ENCODE measurements at places on chromosomes 2 and 18.

GRCh38 chr2:165499131-165499530 is 29.6 kb downstream of the CSRNP3 start:
- no peak for DNase-seq

- DNase-seq: no peak
These were observed 38.2 kb downstream of the RTN4 start for GRCh38 chr2:55011831-55012671.

DNA sequence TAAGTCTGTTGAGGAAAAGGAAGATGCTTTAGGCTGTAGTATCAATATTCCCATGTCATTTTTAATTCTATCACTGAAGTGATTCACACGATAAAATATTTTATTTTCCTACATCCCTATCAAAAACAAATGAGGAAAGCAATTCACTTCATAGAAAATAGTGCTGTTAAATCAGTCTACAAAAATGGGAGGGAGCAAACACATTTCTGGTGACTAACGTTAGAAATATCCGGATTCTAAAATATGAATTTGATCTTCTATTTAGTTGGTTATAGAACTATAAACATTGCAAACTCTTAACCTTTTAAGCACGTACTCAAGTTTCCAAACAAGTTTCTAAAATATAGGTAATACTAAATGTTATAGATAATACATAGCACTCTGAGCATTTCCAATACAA is 20.8 kb downstream of the ATF2 start:
- DNase-seq: no peak

DNA sequence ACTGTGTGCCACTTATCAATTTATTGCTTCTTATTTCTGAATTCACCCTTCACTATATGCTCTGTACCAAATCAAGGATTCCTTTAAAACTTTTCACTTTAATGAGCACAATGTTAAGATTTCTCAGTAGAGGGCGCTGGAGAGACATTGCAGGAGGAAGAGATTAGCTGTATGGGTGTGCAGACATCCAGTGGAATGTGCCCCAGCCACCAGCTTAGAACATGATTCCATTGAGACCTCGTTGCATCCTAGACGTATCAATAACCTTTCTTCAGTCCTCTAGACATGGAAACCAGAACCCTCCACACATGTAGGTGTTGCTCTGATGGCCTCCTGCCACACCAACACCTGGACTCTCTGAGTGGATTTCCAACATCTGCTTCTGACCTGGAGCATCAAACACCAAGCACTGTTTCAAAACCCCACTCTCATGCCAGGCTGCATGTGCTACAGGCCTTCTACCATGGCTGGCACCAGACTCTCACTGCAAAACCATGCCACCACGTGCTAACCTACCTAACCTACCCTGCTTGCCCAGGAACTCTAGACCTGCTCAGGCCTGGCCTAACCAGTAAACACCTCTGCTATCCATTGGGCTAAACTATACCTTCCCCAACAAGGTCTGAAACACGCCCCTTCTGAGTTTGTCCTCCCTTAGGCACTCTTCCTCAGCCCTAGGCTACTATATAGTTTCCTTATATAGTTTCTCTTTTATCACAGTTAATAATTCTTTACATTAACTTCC is 633.2 kb upstream of the PKDCC start:
- DNase-seq: no peak

DNA sequence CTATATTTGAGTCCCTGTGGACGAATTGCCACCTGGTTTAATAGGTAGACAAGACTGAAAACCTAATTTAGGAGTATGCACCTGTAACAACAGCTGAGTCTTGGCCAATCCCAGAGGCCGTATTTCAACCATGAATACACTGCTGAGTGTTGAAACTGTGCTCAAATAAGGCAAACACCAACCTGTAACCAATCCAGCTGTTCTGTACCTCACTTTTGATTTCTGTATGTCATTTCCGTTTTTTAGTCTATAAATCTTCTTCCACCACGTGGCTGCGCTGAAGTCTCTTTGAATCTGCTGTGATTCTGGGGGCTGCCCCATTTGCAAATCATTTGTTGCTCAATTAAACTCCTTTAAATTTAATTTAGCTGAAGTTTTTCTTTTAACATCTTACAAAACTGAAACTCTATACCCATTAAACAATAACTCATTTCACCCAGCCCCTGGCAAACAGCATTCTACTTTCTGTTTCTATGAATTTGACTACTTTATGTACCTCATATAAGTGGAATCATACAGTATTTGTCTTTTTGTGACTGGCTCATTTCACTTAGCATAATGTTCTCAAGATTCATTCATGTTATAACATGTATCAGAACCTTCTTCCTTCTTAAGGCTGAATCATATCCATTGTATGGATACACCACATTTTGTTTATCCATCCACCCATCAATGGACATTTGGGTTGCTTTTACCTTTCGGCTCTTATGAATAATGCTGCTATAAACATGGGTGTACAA is 7.5 kb upstream of the YPEL5 start:
- DNase-seq: no peak

DNA sequence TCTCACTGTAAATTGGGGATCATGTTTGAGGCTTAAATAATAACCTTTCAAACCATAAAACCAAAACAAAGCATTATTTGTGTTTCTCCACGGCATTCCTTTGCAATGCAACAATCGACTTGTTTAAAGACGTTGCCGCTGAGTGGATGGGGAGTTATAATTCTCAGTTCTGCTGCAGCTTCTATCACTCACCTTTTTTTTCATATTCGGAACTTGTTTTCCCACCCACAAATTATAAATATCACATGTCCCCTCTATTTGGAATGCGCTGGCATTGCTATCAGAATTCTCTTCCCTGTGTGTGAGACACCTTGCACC is 372.8 kb upstream of the SMIM21 start:
- DNase-seq: no peak

- DNase-seq: no peak
These were observed 302.2 kb upstream of the MAP2 start for GRCh38 chr2:209121691-209122090.

GRCh38 chr2:239239607-239240413 is 161.0 kb downstream of the HDAC4 start:
- DNase-seq: no peak

DNA sequence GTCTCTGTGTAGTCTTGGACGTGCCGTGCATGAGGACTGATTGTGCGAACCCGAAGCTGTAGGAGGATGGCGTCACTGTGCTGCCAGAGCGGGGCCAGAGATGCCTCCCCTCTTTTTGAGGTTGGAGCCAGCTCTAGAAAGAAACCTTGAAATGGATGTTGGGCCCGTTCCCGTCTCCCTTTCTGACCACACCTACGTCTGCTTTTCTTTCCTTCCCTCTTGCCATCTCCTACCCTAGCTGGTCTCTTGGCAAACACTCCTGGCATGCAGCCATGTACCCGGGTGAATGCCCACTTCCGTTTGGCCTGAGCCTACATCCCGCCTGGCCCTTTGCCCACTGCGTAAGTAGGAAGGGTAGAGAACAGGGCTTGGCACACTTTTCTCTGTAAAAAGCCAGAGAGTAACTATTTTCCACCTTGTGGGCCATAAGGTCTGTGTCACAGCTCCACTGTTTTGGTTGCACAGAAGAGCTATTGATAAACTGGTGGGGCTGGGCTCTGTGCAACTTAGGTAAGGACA is 37.4 kb downstream of the SH3BP4 start:
- DNase-seq: no peak

DNA sequence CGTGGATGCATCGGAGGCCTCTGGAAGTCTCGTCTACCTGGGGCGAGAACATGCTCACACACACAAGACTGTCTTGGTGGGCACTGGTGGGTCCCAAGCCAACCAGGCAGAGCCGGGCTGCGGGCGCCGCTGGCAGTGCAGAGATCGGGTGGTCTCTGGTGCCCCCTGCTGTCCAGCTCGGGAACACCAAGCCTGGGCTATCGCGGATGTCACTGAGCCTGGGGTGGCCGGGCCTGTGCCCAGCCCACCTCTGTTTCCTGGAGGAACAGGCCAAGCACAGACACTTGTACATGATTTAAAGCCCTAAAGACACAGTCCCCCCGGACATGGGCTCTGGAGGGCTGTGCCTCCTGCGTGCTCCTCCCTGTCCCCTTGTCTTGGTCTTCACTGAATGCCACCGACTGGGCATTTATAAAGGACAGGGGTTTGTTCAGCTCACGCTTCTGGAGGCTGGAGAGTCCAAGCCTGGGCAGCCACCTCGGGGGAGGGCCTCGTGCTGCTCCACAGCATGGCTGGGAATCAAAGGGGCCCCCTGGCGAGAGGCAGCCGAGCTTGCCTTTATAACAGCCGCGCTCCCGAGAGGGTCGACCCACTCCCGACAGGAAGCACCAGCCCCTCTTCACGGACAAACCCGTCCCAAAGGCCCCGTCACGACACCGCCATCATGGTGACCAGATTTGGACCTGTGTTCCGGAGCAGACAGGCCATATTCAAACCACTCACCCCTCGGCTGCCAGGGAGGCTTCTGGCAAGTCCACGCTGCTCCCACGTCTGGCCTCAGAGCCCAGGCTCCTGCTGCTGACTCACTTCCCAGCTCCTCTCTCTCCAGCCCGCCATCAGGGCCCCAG is 3.6 kb upstream of the OTOS start:
- DNase-seq: peak; percentile 77

- DNase-seq: no peak
These were observed 81.0 kb upstream of the RBMS1 start for GRCh38 chr2:160574468-160575140.

DNA sequence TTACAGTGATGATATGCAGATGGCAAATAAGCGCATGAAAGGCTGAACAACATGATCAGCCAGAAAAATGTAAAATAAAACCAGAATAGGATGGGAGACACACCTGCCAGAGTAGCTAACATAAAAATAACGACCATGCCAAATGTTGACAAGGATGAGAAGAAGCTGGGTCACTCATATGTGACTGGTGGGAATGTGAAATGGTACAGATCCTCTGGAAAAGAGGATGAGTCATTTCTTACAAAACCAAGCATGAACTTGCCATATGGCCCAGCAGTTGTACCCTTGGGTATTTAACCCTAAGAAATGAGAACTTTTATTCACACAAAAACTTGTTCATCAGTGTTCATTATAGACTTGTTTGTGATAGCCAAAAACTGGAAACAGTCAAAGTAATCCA is 143.8 kb downstream of the SH3BP4 start:
- no peak for DNase-seq

GRCh38 chr2:119482481-119483394 is 41.5 kb downstream of the SCTR start:
- no peak for DNase-seq

- no peak for DNase-seq
These were observed 82.4 kb downstream of the GFPT1 start for GRCh38 chr2:69304656-69305055.

DNA sequence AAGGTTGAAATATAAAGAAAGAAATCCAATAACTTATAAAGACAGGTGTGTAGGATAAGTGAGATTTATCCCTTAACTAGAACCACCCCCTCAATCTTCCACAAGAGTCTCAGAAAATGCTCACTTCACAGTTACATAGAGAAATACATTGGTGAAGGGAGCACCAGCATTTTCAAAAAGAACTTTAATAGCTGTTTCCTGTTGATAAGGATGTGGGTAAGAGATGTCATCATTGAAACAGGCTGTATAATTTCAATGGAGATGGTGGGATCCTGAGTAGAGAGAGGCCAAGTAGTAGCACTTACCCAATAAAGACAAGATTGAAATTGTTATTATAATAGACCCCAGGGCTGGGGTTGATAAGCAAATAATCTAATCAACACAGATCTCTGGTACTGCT is 162.2 kb upstream of the TACR1 start:
- DNase-seq: no peak

DNA sequence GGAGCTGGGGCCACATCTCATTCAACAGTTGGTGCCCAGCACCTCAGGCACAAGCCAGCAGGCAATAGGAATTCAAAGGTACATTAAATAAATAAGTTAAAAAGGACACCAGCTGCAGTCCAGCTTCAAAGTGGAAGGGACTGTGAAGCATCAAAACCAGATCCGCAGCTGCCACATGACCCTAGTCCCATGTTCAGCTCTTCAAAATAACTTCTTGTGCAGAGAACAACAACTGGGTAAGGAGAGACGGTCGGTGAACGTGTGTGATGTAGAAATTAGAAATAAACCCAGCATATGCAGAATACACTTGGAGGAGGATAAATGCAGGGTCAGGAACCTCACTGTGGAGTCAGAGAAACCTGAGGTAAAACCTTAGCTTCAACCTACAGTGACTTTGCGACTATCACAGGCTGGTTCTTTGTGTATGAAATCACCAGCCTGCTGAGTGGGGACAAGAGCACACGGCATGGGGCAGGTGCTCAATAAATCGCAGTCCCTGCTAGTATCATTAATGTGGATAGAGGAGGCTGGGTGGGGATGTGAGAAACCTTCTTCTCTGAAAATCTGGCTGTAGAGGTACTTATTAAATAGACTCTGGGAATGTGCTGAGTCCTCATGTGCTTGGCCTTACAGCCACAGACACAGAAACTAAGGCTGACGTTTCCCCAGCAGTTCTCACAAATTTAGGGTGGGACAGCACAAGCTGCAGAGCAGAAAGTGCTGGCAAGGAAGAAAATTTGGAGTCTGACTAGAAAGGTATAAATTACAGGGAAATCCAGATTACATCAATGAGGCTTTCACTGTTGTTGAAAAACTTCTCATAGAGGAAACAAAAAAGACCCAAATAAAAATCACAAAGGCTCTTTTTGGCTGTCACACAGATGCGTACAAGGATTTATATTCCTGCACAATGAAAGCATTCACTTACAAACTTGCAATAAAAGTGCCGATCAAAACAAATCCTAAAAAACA is 20.7 kb downstream of the FBXO15 start:
- DNase-seq: no peak

- DNase-seq: no peak
These were observed 23.9 kb downstream of the PTPRM start for GRCh38 chr18:7590826-7591560.

DNA sequence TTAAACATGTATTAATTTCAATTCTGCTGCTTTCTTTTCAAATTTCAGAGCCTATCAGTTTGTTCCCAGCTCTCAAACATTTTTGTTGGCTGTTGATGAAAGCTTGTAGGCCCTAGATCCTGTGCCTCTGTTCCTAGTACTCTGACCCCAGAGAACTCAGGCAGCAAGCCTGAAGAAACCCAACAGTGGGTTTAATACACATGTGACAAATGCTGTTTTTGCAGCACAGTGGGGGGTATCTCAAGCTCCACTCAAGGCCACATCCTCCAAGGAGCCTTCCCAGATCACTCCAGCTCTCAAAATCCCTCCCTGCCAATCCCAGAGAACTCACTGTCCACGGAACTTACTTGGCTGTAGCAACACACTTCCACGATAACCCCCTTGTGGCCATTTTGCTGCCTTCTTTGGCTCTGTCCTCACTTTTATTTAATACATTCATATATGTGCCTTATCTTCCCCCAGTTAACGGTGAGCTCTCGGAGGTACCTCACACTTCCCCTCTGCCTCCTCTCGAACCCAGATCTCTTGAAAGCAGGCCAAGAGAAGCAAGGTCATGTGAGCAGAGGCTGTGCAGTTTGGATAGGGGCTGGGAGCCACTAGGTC is 122.4 kb downstream of the TNS1 start:
- no peak for DNase-seq
